ENCODE measurements at places on chromosomes 2 and 18. TPM values are rescaled to one million over a fixed set of nuclear protein-coding genes. Genes with fewer than 3 reads are reported as not detected.

DNA sequence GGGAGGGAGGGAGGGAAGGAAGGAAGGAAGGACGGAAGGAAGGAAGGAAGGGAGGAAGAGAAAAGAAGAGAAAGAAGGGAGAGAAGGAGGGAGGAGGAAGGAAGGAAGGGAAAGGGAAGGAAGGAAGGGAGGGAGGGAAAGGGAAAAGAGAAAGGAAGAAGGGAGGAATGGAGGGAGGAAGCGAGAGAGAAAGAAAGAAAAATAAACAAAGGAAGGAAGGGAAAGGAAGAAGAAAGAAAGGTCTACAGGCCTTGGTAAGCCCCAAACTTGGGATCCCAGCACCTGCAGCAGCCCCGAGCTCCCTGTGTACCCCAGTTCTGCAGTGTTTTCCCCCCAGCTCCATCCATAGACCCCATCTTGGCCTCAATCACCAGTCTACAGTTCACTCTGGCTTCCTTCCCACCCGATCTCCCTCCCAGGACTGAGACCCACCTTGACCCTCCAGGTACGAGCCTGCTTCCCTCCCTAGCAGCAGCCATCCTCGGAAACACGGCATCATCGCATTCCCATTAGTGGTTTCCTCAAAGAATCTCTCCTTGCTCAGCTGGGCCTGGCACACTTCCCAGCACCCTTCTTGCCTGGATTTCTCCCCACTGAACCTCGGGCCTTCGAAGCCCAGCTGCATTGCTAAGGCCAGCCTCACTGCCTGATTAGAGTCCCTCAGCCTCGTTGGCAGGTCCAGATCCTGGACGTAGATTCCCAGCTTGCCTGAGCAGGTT lies 46.1 kb upstream of the SH3BP4 start:
- no peak for DNase-seq

RSAD2 gene
- 3.5 TPM for total RNA-seq

GRCh38 chr2:39688181-39688580 lies 22.5 kb downstream of the TMEM178A start:
- DNase-seq = no peak

DNA sequence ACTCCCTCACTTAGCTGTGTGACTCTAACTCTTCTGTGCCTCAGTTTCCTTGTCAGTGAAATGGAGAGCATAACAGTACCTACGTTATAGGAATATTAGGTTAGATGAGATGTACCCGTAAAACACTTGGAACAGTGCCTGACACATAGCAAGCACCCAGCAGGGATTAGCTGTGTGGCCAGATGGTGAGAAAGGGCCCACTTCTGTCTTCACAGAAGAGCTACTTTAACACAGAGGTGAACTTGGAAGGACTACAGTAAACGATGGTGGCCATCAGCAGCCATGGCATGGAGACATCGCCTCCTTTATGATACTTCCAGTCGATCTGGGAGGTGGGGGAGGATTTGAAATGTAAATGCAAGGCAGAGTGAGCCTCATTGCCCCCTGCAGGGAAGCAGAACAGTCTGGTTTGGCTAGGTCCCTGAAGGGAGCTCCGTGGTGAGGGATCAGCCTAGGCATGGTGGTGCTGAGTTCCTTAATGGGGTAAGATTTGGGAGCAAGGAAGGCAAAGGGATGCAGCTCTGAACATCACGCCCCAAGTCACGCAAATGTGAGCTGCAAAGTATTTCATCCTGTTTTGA lies 101.7 kb upstream of the ALPP start:
- DNase-seq = no peak

DNA sequence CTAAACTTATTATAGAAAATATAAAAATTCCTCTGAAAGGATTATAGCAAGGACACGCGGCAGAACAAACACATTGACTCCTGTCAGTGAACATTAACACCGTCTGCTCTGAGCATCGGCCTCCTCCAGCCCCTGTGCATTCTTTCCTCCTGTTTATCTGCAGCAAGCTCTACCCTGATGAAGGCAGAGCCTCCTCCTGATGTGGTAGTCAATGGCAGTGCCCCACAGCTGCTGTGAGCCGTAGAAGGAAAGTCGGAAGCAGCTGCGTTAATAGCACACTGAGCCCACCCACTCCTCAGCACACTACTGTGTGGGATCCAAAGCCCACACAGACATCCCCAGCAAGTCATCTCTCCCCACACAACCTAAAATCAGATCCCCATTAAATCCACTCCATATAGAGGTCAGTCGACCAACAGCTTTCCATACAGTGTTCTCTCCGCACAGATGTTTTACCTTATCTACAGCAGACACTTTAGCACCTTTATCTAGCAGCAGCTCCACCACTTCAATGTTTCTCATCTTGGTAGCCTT lies 41.0 kb downstream of the KIDINS220 start:
- no peak for DNase-seq

DNA sequence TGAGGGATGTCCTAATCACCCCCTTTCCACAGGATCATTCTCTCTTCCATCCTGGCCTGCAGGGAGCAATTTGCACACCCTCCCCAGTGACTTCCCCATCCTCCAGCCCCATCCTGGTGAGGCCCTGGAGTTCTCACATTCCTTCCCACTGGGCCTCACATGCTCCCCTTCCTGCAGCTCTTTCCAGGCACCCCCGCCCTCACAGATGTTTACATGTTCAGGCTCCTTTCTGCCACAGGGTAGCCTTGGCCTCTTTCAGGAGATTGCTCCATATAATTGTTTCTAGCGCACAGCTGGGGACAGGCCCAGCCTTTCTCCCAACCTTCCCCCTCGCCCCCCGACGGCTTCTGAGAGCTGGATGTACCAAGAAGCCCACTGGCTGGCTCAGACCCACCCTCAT lies 288.4 kb upstream of the TRIB2 start:
- no peak for DNase-seq

UGT1A5 gene
- not detected for total RNA-seq

- no peak for DNase-seq
Observed at GRCh38 chr2:142868229-142868762, 9.2 kb upstream of the KYNU start.

- DNase-seq = no peak
Observed at GRCh38 chr2:230798769-230799399, 65.9 kb upstream of the ITM2C start.

DNA sequence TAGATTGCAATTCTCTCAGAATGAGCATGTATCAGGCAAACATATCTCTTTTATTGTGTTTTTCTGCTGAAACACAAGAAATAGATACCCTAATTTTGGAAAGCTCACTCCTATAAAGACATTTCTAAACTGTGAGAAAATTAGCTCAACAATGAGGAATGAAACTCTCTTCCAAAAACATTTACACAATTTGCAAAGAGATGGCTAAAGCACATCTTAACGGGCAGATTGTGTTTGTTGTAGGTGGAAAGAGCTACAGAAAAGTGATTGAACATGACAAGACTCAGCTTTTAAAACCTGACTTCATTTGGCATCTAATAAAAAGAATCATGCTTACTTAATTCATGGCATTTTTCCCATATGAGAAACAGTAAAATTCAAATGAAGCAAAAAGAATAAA lies 175.0 kb upstream of the SLC39A10 start:
- no peak for DNase-seq

ADRA2B gene
- 0.63 TPM for total RNA-seq

PRR30 gene
- total RNA-seq = not detected

- no peak for DNase-seq
Observed at GRCh38 chr18:29321561-29321960, 1144.6 kb upstream of the CDH2 start.

DNA sequence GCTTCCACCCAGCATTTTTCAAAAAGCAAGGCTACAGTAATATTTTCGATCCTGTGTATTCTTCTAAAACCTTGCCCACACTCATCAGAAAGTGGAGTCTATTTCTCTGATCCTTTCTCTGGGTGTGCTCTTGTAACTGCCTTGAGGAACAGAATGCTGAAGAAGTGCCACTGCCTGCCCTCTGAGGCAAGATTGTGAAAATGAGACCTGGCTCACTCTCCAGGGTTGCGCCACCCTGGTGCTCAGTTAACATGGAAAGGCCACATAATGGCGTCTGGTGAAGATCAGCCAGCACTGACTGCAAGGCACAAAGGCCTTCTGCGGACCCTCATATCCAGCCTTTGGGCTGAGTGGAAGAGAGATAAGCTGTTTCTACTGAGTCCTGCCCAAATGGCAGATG lies 11.2 kb upstream of the SH3RF3 start:
- DNase-seq = no peak

RNF152 gene
- total RNA-seq = 11.7 TPM

TMEM198 gene
- total RNA-seq = 2.5 TPM

DNA sequence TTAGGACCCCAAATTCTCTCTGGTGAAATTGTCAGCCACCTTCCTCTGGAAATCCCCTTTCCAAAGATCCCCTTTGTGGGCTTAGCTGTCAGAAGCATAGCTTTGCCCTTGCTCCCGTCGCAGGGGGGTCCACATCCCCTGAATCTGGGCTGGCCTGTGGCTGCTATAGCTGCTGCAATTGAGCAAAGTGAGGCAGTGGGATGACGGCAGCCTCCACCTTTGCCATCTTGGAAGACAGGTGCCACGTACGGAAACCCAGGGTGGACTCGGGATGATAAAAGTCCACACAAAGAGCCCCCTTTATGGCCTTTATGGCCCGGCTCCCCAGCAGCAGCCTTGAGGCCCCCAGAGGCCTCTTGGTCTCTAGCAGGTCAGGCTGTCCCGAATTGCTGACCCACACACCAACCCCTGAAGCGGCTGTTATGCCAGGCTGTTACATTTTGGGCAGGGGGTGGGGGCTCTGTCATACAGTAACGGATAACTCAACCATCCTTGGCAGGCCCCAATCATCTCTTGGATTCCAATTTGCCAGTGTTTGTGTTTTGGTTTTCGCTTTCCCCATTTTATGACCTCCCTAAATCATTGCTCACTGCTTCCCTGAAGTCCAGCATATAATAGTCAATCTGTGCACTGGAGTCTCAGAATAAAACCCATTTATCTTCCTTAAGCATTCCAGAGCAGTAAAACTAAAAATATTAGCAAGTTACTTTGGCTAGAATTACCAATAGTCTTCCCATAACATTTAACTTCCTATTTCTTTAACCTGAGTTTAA lies 33.2 kb upstream of the ID2 start:
- DNase-seq = no peak

GRCh38 chr2:140586379-140586778 lies 1544.4 kb downstream of the LRP1B start:
- DNase-seq = no peak

- no peak for DNase-seq
Observed at GRCh38 chr18:66495844-66496243, 108.0 kb downstream of the CDH19 start.

- no peak for DNase-seq
Observed at GRCh38 chr2:121591199-121591598, 58.1 kb downstream of the CLASP1 start.

DSG4 gene
- 0.19 TPM for total RNA-seq

C1GALT1C1L gene
- total RNA-seq = not detected

DNA sequence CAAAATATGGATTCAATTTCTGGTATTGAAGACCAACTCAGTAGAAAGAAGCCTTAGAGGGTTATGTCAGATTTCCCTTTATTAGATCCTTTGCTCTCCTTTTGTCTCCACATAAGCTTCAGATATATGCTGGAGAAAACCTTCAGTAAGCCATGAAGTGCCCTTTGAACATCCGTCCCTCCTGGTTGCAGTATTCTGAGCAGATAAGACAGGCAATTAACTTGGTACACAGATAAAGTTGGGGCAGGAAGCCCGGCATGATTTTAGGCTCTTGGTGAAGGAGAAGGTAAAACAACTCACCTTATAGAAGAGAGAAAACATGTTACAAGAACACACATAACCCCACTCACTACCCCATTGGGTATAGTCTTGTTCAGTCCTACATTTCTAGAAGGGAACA lies 76.4 kb downstream of the SRD5A2 start:
- DNase-seq = no peak

DNA sequence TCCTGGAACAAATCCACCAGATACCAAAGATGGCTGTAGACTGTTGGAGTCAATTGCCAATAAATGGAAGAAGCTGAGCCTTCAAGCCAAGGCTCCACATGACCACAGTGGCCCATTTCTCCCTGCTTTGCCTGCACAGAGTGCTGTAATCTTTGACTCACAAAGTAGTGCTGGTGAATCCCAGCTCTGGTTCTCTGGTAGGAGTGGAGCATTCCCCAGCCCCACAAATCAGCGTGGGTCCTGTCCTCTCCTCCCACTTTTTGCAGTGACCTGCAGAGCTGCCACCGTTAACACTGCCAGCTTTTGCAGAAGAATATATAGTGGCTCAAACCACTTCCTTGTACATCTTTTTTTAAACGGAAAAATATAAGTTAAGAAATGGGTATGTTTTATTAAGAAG lies 93.9 kb downstream of the MGAT5 start:
- no peak for DNase-seq

DNA sequence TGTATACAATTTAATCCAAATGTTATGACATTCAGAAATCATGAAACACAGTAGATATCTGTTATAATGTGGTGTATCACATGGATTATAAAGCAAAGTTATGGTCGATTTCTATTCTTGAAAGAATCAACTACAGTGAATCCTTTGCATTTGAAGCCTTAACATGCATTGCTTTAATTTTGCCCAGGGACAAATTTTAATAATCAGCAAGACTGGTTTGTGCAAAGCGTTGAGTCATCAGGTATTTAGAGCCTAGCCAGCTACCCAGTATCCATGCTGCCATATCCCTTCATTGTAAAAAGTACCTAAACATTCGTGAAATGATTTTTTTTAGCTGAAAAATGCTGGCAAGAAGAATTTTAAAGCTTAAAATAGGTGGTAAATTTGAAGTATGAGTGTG lies 8.9 kb upstream of the SPDYA start:
- DNase-seq = no peak

SATB2 gene
- 1.7 TPM for total RNA-seq

DNA sequence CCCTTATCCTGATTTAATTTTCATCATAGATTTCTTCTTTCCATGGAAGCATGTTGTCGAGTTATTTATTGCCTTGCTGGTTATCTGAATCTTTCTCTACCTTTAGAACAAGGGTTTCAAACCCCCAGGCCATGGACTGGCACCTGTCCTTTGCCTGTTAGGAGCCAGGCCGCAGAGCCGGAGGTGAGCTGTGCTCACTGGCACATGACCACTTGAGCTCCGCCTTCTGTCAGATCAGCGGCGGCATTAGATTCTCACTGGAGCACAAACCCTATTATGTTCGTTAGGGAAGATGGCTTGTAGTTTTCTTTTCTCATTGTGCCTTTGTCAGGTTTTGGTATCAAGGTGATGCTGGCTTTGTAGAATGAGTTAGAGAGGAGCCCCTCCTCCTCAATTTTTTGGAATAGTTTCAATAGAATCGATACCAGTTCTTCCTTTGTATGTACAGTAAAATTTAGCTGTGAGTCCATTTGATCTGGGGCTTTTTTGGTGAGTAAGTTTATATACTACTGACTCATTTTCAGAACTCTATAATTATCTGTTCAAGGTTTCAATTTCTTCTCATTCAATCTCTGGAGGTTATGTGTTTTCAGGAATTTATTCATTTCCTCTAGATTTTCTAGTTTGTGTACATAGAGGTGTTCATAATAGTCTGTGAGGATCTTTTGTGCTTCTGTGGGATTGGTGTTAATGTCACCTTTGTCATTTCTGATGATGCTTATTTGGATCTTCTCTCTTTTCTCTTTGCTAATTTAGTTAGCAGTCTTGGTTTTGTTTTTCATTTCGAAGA lies 668.0 kb upstream of the FAM98A start:
- DNase-seq = no peak

KCNS3 gene
- 5.0 TPM for total RNA-seq
